ENCODE measurements at places on chromosomes 11 and 22. TPM values are rescaled to one million over a fixed set of nuclear protein-coding genes. Genes with fewer than 3 reads are reported as not detected.

DNA sequence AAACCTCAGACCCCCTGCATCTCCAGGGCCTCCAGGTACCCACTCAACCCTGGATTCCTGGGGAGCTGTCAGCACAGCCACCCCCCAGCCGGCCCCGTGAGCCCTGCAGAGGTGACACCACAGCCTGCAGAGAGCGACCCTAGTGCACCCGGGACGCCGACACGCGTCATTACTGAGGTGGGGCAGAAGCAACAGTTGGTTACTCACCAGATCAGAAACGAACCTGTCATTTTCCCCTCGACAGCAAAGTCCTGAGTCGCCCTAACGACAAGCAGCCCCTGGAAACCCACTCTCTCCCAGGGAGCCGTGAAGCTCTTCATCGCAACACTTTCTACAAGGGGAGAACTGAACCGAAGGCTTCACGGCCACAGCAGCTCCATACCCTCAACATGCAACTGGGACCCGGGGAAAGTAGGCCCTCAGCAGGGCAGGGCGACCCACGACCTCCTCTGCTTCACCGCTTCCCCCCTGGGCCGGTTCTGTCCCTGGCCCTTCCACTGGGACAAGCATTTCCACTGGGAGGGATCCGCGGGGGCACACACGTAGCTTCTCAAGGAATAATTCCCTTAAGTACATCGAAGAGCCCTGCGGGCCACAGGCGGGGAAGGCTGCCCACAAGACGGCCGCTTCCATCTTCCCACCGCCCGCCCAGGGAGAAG, 1.6 kb downstream of the BRD1 start:
- no peak for DNase-seq

- no peak for DNase-seq
These were observed 30.0 kb upstream of the RFPL3 start for GRCh38 chr22:32327596-32328171.

DNA sequence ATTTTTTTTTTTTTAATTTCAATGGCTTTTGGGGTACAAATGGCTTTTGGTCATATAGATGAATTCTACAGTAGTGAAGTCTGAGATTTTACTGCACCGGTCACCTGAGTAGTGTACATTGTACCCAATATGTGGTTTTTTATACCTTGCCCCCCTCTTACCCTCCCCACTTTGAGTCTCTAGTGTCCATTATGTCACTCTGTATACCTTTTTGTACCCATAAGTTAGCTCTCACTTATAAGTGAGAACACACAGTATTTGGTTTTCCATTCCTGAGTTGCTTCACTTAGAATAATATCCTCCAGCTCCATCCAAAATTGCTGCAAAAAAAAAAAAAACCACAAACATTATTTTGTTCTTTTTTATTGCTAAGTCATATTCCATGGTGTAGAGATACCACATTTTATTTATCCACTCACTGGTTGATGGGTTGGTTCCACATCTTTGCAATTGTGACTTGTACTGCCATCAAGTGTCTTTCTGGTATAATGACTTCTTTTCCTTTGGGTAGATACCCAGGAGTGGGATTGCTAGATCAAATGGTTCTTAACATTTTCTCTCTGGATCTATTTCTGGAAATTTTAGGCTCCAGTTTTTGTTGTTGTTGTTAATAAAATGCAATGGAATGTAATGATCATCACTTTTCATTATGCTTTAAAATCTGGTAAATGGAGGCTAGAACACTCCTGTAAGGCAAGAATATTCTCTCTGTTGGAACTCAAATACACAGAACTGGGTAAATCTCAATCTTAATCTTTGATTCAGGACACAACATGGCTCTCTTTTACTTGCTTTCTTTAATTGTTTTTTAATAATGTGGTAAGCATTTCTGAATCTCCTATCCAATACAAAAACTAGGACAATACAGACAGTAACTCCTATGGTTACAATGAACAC, 10.3 kb downstream of the NEAT1 start:
- no peak for DNase-seq

GRCh38 chr22:21568347-21569075, 997 bp downstream of the UBE2L3 start:
- DNase-seq, result no peak

GRCh38 chr22:44486538-44486937, 11.5 kb downstream of the RTL6 start:
- DNase-seq, result no peak

DNA sequence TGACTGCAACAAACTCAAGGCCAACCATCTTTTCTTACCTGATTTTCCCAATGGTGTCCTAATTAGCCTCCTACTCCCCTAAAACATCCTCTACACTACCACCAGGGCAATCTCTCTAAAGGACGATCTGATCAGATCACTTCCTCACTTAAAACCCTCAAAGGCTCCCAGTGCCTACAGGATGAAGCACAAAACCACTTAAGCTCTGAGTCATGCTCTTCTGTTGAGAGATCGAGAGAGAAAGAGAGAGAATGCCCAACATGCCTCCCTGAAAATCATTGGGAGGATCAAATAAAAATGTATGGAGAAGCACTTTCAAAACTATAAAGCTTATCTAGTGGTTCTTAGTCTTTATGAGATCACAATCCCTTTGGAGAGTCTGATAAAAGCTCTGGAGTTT, 171.1 kb downstream of the CADM1 start:
- DNase-seq, result no peak

GRCh38 chr11:132088551-132088950, 718.1 kb downstream of the NTM start:
- no peak for DNase-seq

DNA sequence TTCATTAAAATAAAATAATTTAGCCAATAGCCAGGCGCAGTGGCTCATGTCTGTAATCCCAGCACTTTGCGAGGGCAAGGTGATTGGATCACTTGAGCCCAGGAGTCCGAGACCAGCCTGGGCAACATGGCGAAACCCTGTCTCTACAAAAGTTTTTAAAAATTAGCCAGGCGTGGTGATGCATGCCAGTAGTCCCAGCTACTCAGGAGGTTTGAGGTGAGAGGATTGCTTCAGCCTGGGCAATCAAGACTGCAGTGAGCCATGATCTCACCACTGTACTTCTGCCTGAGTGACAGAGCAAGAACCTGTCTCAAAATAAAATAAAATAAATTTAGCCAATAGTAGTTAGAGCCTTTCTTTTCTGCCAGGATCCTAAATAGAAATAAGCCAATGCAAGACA, 12.2 kb downstream of the HPS5 start:
- no peak for DNase-seq

GRCh38 chr22:43078522-43078921, 10.7 kb downstream of the TTLL1 start:
- no peak for DNase-seq

GRCh38 chr11:656426-656825, 19.4 kb downstream of the DRD4 start:
- no peak for DNase-seq

GRCh38 chr11:385594-386351, 8.2 kb upstream of the PKP3 start:
- no peak for DNase-seq

DNA sequence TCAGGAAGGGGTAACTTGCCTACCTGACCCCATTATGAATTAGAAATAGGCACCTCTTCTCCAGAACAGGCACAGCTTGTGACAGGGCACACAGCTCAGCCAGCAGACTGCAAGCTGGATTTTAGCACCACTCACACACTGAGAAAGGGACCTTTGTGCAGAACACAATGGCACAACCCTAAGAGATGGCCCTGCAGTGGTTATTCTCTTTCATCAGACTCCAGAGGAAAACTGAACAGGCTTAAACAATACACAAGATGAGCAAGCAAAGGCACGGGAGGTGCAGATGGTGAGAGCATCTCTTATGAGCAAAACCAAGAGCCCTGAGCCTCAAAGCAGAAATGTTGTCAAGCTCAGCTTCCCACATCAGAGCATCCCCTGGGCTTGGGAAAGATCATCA, 93.8 kb upstream of the LRRC55 start:
- DNase-seq, result no peak

- no peak for DNase-seq
These were observed 3.4 kb downstream of the PTGDR2 start for GRCh38 chr11:60852117-60852981.

DNA sequence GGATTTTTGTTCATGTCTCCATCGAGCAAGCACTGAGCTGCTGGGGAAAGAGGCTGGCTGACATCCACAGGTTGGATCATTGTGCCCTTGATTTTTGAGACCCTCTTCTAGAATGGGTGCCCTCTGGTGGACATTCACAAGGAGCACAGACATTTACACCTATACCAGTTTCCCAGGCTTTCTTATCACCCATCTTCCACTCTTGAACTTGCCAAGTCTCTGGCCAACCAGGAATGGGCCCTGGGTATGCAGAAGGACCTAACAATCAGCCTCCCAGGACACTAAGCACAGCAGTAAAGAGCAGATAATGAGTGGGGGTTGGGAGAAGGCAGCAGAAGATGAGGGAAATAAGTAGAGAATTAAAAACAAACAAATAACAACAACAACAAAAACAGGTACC, 5.7 kb upstream of the INTS4 start:
- DNase-seq, result no peak

DNA sequence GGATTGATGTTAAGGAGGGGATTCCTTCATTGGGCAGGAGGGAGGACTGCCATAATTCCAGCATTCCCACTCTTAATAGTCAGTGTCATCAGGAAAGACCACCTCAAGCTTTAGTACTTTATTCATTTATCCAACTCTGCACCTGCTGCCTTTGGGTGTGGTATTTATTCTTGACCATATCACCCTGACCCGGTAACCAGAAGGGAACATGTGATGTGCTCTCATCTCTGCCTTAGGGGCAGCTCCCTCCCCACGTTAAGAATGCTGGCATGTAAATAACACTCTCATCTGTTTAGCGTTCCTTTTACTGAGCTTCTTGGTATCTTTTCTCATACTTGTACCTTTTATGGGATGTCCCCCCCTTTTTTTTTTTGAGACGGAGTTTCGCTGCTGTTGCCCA, 7.7 kb downstream of the CAT start:
- DNase-seq, result no peak

- DNase-seq, result no peak
These were observed 756 bp downstream of the CLNS1A start for GRCh38 chr11:77636731-77637344.

DNA sequence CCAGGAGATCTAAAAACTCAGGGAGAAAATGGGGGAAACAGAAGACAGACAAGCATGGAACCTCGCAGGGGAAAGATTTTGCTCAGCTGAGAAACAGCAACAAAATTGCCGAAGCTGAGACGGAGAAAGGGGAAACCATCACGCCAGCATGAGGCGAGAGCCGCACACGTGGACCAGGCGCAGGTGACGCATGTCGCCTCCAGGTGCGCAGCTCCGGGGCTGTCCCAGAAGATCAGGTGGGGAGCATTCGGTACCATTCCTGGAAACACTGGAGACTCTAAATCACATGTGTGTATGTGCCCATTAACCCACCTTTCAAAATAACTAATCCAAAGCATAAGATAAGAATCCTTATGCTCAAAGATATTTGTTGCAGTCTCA, 121.7 kb downstream of the BRD1 start:
- DNase-seq, result no peak

DNA sequence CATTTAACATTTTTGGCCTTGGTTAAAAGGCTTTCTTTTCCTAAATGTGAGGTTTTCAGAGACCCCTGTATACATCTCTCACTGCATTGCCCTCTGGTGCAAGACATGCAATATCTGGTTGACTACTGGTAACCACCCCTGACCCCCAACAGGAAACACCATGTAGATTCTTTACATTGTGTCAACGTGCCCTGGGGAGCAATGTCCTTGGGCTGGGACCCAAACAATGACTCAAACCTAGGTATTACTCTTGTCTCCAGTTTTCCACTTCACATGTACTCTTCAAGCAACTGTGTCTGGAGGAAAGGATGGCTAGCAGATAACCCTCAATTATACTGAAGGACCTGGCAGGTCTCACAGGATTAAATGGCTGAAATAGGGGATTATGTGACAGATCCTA, 1.1 kb upstream of the GPR83 start:
- DNase-seq, result no peak

ST14 gene
- 0.89 TPM for total RNA-seq

ELMOD1 gene
- 102 TPM for total RNA-seq

UPK3A gene
- total RNA-seq, result 0.28 TPM

GAB4 gene
- total RNA-seq, result 0.10 TPM
